H54 (cell line): ENCODE measurements at places on chromosomes 12 and 14.
A peak's percentile ranks its signal among the peaks of the same experiment; 100 is the strongest.

DNA sequence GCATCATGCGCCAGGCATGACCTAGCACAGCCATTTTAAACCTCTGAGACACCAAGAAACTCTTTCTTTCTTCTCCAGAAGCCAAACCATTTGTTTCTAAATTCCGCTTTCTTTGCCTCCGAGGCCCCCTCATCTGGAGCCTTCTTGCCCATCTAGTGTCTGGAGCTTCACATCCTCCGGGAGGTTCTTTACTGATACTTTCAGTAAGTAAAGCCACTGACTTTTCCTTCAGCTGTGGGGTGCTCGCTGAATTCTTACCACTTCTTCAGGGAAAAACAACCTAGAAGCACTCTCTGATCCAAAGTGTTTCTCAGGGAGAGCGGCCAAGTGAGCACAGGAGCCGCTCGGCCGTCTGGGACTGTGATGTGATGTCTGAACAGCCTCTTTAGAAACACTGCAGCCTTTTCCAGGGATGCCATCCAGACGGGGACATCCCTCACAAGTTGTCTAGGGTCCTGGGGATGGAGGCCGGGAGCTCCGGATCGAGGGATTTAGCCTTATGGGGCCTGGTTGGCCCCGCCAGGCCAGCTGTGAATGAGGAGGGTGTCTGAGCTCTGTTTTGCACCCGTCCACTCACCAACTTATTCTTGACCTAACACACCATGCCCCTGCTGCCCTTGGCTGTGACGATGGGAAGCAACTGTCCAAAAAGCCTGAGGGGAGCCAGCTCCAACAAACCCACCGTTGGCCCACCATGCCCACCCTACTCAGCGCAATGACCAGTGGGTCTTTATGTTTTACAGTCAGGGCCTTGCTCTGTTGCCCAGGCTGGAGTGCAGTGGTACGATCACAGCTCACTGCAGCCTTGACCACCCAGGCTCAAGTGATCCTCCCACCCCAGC, 160.6 kb downstream of the ZFP36L1 start:
- no peak for DNase-seq

GRCh38 chr12:93793983-93794382, 116.8 kb downstream of the CRADD start:
- DNase-seq = no peak

DNA sequence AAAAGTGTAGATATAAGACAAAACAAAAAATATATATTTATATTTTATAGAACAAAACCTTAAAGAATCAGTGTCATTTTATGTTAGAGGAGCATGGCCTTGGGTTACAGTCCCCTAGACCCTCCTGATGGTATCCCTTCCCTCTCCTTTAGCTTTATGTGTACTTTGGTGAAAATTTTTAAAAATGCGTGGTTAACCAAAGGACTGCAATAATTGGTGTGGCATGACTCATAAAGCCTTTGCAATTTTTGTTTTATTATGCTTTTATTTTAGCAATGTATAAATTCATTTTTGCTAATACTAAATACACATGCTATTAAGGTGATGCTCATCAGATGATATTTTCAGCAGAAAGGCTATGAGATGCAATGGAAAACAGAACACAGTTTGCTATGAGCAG, 264.4 kb downstream of the SYT1 start:
- no peak for DNase-seq

GRCh38 chr12:50055831-50056638, 1.4 kb upstream of the ASIC1 start:
- DNase-seq = peak; percentile 93

DNA sequence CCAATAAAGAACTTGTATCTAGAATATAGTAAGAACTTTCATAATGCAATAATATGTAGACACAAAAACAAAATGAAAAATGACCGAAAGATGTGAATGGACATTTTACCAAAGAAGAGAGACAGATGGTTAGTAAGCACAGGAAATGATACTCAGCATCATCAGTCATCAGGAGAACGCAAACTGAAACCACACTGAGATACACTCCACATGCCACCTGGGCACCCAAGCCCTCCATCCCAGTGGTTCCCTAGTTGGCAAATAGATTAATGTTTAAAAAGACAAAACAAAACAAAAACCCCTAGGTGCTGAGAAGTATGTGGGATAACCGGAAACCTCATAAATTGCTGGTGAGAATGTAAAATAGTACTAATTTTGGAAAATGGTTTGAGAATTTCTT, 26.8 kb upstream of the VPS33A start:
- no peak for DNase-seq

DNA sequence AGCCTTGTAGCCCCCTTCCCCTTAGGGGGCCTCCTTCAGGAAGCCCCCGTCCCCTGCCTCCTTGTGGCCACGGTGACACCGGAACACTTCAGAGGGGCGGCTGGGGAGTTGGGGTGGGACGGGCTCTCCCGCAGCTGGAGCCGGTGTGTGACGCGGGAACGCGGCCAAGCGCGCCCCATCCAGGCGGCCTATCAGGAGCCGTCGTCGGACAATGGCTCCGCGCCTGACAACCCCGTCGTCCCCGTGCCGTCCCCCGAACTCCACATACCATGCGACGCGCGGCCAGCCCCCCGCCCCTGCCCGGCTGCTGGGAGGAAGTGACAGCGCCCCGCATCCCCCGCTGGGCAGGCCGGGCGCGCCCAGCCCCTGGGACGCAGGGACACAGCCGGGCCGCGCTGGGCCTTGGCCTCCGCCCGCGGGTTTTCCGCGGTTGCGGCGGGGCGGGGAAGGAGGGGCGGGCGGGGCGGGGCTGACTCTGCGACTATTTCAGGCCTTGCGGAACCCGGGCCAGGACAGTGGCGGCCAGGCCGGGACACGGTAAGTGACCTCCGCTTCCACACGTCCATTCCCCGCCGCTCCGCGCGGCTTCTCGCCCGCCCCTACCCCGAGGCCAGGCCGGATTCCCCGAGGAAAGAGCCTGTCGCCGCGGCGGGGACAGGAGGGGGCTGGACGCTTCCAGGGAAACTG, at the start of gene TNFAIP2:
TSS of gene TNFAIP2 (plus strand) at position 515 of the 687 bp plus-strand sequence. CDS start 2,997 bp downstream, outside the sequence.
- DNase-seq = no peak

DNA sequence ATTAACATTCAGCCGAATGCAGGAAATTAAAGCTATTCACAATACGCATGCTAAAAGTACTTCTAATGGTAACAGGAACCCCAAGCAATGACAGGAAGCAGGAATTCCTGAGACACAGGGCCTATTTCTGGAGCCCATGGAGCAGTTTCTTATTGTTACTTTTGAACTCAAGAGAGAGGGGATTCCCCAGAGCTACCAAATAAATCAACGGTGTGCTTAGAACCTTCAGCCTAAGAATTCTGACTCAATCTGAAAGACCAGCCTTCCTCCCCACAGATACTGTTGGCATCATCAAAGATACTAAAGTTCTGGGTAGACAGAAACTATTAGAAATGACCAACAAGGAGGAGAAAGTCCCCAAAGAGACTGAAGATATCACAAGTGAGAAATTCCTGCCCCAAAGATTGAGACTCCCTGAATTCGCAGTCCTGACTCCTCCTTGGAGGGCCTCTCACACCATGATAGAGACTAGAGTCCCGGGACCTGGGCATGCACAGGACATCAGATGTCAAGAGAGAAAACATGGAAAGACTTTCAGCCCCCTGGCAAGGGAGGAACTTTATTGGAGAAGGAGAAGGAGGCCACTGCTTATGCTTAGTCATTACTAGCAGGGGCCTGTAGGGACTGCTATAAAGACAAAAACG, 32.7 kb downstream of the RTRAF start:
- no peak for DNase-seq

DNA sequence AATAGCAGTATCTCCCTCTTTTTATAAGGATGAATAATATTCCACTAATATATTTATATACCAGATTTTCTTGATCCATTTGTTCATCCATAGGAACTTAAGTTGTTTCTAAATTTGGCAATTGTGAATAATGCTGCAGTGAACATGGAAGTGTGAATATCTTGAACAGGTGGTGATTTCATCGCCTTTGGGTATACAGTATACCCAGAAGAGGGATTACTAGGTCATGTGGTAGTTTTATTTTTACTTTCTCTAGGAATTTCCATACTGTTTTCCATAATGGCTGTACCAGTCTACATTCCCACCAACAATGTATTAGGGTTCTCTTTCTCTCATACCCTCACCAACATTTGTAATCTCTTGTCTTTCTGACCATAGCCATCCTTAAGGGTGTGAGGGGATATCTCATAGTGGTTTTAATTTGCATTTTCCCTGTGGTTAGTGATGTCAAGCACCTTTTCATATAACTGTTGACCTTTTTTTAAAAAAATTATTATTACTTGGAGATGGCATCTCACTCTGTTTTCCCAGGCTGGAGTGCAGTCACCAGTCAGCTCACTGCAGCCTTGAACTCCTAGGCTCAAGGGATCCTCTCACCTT, 20.5 kb downstream of the PPHLN1 start:
- no peak for DNase-seq

- no peak for DNase-seq
Observed at GRCh38 chr12:115353467-115353866, 669.5 kb upstream of the TBX3 start.

DNA sequence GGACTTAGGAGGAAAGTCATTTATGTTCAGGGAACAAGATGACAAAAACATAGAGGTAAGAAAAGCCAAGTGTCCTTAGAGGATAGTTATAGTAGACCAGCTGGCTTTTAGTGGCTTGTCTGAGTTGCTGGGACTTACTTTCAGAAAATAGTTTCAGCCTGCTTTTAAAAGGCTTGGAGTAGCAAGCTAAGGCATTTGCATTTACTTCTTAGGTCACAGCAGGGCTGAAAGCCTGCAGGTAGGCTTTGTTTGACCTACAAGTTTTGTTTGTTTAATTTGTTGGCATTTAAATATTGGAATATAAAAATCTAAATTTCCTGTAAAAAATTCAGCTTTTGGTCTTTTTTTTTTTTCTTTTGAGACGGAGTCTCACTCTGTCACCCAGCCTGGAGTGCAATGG, 5.1 kb downstream of the ACSS3 start:
- no peak for DNase-seq
